ENCODE measurements at places on chromosomes 7 and 10. TPM values are rescaled to one million over a fixed set of nuclear protein-coding genes. Genes with fewer than 3 reads are reported as not detected.

DNA sequence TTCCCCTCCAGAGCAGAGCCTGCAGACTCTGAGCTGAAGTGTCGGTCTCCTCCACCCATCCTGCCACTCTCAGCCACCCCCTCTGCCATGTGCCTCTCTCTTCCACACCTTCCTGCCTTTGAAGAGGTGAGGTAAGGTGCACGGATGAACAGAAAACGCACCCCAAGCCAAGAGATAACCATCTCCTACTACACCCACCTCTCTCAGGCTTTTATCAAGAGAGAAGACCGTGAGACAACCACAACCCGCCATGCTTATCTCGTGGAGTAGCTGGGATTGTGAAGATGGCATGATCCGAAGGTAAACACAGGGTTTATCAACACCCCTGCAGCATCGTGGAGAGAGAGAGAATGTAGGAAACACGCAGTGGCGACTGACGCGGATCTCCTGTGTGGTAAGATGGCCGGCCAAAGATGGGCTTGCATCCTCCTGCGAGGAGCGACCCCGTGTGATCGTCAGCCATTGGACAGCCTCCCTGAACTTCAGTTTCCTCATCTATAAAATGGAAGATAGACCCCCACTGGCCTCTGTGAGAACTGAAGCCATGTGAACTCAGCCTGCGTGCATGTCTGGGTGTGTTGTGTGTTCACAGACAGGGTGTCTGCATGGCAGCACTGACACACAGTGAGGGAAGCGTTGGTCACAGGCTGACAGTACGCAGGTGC is 219.0 kb downstream of the DIP2C start:
- H3K27ac ChIP-seq = no peak overlapping the region
- DNase-seq = no peak
- no peaks in the 10 kb centered on the region for H3K4me1 ChIP-seq
- no peak overlapping the region for H3K4me3 ChIP-seq
- H3K36me3 ChIP-seq = no peaks in the 10 kb centered on the region
- H3K27me3 ChIP-seq = no peaks in the 10 kb centered on the region

GRCh38 chr10:71393841-71394475 is 2.8 kb upstream of the CDH23 start:
- H3K36me3 ChIP-seq = no peaks in the 10 kb centered on the region
- peaks cover 59% of the 10 kb centered on the region for H3K27me3 ChIP-seq
- H3K27ac ChIP-seq = no peak overlapping the region
- peaks cover 17% of the 10 kb centered on the region for H3K4me1 ChIP-seq

DNA sequence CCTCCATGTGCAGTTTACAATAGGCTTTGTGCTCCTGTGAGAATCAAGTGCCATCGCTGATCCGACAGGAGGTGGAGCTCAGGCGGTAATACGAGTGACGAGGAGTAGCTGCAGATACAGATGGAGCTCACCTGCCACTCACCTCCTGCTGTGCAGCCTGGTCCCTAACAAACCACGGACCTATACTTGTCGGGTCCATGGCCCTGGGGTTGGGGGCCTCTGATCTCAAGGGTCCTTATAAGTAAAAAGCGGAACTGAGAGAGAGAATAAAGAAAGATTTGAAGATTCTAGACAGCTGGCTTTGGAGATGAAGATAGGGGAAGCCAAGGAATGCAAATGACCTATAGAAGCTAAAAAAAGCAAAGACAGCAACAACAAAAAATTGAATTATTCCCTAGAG is 130.6 kb downstream of the PLXDC2 start:
- peaks cover under 1% of the 10 kb centered on the region for H3K4me1 ChIP-seq
- no peaks in the 10 kb centered on the region for H3K36me3 ChIP-seq
- no peaks in the 10 kb centered on the region for H3K27me3 ChIP-seq
- no peak overlapping the region for H3K4me3 ChIP-seq
- H3K27ac ChIP-seq = no peak overlapping the region

GRCh38 chr10:67606572-67606971 is 89.4 kb downstream of the CTNNA3 start:
- H3K27ac ChIP-seq = no peak overlapping the region
- no peak overlapping the region for H3K4me3 ChIP-seq
- H3K4me1 ChIP-seq = peaks cover 17% of the 10 kb centered on the region

THSD7A gene
- 0.22 TPM for total RNA-seq

GRCh38 chr7:36749282-36749960 is 25.1 kb upstream of the AOAH start:
- H3K27ac ChIP-seq = no peak overlapping the region
- no peak overlapping the region for H3K4me3 ChIP-seq
- H3K4me1 ChIP-seq = no peaks in the 10 kb centered on the region

- H3K36me3 ChIP-seq = no peaks in the 10 kb centered on the region
- no peak for DNase-seq
- no peaks in the 10 kb centered on the region for H3K4me1 ChIP-seq
- no peak overlapping the region for H3K27ac ChIP-seq
Observed at GRCh38 chr10:97673736-97674525, 13.1 kb downstream of the AVPI1 start.

GRCh38 chr10:130773941-130774340 is 537.6 kb downstream of the TCERG1L start:
- no peak overlapping the region for H3K27ac ChIP-seq
- H3K27me3 ChIP-seq = no peaks in the 10 kb centered on the region
- no peak overlapping the region for H3K4me3 ChIP-seq
- H3K36me3 ChIP-seq = no peaks in the 10 kb centered on the region

All from neural progenitor cell (in vitro differentiated cells).